ENCODE measurements at places on chromosomes 5 and 9.

DNA sequence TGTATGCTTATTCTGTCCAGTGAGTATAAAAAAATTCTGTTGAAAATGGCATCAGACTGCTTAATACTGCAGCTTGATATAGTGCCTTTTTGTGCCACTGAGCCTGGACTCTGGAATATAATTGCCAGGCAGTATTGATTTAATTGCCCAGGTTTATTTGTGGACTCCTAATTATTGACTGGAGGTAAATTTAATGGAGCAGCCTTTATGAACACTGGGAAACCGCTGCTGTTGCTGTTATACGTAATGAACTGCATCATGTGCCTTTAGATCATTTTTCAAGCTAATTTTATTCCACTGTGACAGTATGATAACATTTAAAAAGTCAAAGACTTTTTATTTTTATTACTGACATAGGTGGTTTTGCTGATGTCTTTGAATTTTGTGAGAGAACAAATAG is 90.2 kb upstream of the SH3GL2 start:
- no peak for DNase-seq

DNA sequence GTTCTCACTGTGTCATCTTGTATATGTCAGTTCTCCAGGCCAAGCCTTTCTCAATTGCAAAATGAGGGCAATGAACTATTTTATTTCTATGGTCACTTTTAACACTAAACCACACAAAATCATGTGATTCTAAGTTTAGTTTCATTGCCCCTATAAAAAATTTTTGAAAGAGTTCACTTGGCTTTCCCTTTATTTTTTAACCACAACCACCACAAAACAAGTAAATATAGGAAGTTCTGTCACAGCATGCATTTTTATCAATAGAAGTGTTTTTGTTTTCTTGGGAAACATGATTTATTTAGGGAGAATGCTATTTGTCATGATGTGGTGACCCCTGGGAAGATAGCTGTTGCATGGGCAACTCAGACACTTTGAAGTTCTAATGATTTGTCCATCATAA is 169.1 kb downstream of the CSNK1G3 start:
- DNase-seq, result no peak

GRCh38 chr5:146365618-146366017 is 27.0 kb downstream of the POU4F3 start:
- no peak for DNase-seq

DNA sequence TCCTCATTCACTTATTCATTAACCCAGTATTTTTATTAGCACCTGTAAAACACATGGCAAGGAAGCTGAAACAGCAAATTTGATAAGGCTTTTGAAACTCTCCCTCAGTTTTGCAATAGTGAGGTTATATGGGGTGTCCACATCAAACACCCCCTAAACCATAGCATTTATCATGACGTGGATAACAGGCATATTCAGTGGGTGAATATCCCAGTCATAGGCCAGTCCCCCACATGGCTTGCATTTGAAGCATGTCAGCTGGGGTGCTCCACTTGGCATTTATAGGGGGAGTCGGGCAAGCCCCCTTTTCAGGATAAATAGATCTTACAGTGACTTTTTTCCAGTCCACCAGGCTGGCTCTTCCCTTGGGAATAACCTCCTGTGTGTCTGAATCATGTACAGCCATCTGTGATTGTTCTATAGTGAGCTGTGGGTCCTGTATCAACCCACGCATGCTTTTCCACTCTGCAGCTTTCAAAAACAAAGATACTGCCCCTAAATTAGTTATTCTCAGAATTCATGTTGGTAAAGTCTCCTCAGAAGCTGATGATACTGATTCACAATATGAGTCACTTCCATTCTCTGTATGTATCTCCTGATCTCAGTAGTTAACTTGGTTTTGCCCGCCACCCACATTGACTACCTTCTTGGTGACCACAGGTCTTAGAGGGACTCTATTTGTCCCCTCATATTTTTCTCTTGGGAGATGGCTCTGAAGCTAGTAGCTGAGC is 84.4 kb upstream of the SPIN1 start:
- peak; percentile 28 for DNase-seq

DNA sequence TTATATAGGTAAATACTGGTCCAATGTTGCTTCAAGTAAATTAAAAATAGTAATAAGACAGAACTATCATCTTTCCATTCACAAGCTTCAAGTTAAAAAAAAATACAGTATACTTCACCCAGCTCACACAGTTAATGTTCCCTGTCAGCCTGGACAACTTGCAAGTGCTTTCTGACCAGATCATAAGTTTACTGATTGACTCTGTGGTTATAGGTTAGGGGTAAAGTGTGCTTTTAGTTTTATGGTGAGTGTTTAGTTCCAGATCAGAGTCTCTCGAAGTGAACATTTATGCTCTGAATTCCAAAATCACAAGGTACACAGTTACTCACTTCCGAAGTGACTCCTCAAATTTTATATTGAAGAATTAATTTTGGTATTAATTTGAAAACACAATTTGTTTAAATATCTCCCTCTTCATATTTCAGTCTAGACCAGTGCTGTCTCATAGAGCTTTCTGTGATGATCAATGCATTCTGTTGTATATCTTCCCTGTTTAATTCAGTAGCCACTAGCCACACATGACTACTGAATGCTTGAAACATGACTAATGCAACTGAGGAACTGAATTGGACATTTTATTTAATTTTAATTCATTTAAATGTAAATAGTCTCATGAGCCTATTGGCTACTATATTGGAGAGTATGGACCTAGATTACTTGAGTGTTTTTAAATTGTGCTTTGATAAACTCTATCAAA is 90.7 kb downstream of the MEF2C start:
- peak; percentile 72 for DNase-seq

DNA sequence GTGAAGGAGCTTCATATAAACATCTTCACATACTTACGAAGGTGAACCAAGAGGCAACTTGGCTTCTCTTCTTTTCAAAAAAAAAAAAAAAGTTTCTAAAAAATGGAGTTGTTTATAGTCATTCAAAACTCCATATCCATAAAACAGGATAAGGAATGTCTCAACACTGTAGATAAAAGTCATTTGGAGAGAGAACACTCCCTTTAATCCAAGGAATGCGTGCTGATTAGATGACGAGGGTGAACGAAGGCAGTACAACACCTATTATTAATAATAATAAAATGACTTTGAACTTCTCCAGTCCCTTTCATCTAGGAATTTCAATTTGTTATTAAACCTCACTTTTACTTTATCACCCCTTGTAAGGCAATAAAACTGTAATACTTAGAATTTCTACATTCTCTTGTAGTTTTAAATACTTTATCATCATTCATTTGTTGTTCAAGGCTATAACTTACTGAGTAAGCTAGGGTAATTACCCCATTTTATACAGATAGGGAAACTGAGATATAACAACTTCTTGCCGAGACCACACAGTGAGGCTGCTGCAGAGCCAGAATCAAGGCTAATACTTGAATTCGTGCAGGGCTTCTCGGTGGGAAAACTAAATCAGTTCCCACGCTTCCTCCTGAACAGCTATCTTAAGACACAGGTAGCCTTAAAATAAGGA is 377.1 kb downstream of the EFNA5 start:
- DNase-seq, result no peak

DNA sequence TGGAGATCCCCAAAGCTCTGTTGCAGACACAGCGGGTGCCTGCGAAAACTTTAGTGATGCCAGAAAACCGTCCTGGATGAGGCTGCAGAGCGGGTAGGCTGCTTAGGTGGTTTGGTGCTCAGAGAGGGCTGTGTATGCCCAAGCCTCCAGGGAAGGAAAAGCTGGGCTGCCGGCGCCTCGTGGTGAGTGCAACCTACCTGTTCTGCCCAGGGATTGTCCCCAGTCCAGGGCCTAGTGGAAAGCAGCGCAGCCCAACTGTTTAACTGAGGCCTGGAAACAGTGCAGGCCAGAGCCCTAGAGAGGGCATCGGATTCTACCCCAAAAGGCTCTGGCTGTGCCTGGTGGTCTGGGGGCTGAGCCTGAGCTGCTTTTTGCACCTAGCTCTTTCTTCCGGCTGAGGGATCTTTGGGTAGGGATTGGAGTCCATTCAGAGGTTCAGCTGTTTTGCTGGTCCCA is 2.8 kb downstream of the LMX1B start:
- DNase-seq, result no peak

DNA sequence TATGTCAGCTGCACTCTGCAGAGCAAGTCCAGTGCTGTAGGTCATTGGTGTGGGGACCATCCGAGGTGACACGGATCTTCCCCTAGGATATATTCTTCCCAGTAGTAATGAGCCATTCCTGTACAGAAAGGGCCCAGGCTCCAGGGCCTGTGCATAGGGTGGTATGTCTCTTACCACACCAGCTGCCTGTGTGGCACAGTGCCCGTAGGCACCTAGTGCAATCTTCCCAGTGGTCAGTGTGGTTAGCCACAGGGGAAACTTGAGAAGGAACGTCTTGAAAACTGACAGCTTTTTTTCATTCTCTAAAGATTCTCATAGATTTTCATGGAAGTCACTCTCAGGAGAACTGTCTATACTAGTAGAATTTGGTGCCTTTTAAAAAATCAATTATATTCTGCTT is 39.8 kb downstream of the CYSTM1 start:
- DNase-seq, result peak; percentile 60

DNA sequence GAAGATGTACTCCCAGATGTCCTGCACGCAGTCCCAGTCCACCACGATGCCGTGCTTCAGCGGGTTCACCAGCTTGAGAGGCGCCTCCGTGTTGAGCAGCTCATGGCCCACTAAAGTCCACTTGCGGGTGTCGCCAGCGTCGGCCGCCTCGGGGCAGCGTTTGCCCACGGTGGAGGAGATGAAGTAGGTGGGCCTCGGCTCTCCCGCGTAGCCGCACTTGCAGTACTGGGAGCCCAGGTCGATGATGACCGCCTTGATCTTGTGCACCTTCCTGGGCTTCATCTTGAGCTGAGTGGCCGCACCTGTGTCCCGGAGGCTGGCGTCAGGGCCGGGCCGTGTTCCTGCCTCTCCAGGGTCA is 278 bp downstream of the ACTL7B start:
- no peak for DNase-seq

- peak; percentile 80 for DNase-seq
Observed at GRCh38 chr5:177473443-177474001, at the start of gene DBN1. TSS of gene DBN1 (minus strand) at chr5:177473634. CDS start at chr5:177473521, 113 bp downstream.

- peak; percentile 80 for DNase-seq
Observed at GRCh38 chr9:1216532-1216931, 166.4 kb downstream of the DMRT2 start.

DNA sequence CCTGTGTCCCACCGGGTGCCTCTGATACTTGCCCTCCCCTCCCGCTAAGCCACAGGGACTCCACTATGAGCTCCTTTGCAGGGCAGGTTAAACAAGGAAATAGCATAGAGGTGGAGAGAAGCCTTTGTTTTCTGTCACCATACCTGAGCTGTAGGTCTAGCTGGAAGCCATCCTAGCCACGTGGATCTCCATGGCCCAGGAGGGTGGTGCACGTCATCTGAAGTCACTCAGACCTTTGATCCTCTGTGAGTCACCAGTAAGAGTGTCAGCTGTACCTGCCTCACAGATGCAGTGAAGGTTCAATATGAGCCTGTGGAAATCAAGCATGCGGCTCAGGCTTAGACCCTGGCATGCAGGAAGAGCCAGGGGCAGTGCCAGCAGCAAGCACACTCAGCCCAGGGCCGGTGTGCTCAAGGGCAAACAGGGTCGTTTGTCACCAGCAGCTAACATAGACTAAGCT is 55.1 kb downstream of the ASS1 start:
- no peak for DNase-seq

DNA sequence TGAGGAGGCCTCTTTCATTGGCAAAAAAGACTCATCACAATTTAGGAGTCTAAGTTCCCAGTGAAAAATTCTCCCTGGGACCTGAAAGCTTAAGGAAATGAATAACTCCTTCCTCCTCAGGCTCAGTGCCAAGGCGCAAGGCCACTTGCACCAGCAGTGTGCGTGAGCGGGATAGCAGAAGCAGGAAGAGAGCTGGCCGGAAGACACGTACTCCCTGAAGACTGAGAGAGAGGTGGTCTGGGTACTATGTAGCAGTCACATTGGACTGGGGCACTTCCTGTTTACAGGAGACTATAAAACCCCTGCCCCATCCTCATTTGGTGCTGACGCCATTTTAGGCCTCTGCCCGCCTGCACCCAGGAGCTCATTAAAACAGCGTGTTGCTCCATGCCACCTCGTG is 66.3 kb upstream of the IL33 start:
- DNase-seq, result no peak

DNA sequence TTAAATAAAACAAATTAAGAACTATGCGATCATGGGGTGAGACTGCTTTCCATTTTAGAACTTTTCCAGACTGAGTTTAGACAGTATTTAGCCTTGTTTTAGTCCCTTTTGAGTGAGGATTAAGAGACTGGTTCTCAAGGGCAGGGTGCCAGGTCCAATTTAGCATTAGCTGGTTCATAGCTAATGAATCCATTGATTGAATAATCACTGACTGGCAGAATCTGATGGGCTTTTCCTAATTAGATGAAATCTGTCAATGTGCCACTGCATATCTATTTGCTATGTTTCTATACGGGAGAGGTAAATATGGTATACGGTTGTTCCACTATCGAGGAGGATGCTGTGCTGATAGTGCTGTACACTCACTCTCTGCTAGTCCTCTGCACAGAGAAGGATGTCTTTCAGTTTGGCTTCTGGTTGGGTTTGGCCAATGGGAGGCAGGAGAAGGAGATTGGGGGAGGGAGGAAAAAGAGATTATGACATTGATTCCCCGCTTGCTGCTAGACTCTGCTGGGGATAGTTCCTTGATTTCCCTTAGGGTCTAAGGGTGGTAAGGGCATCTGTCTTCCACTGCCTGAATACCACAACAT is 496.6 kb downstream of the CTNND2 start:
- DNase-seq, result no peak

DNA sequence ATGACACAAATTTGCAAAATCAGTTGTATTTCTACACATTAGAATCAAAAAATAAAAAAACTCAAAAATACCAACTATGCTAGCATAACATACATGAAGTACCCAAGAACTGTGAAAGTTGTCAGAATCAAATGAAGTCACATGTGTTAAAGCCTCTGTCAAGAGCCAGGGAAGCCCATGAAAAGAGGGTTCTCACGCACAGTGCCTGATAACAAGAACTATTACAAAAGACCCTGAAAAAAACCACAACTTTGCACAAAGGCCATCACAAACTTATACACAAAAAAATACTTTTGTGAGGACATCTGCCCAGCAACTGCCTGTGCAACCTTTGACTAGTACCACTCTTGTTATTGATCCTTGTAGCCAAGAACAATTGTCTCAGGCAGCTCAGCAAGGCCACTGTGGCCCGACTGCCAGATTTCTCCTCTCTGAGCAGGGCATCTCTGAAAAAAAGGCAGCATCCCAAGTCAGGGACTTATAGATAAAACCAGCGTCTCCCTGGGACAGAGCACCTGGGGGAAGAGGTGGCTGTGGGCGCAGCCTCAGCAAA is 28.9 kb upstream of the HNRNPA0 start:
- no peak for DNase-seq

DNA sequence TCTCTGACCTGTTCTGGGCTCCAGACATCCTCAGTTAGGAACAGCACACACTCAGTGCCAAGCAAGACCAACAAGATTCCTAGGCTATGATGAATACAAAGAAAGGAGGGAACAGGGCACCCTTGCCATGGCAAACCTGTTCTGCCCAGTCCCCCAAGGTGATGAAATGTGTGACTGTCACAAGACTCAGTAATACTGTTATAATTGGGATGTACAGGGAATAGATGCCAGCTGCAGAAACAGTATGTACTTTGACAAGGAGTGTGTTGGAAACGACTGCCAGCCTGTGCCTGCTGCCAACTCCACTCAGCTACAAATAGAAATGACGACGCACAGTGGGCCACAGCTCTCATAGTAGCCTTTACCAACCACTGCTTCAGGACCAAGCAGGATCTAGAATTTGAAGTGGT is 453.0 kb downstream of the EFNA5 start:
- DNase-seq, result no peak

Measured in fibroblast of skin of abdomen (primary cell).